ENCODE measurements at places on chromosomes 11 and 22.

DNA sequence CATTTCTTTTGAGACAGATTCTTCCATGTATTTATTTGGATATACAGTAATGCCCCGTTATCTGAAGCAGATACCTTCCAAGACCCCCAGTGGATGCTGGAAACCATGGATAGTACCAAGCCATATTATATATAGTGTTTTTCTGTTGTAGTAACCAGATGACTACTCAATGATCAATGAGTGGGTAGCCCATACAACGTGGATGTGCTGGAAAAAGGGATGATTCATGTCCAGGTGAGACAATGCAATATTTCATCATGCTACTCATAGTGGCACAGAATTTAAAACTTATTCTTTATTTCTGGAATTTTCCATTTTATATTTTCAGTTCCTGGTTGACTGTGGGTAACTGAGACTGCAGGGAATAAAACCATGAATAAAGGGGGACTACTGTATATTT, 427.5 kb downstream of the METTL15 start:
- ATAC-seq, result no peak

- ATAC-seq, result no peak
These were observed 743.8 kb downstream of the NTM start for GRCh38 chr11:132114185-132114584.

GRCh38 chr22:47619631-47620030, 857.2 kb downstream of the TBC1D22A start:
- ATAC-seq, result no peak

DNA sequence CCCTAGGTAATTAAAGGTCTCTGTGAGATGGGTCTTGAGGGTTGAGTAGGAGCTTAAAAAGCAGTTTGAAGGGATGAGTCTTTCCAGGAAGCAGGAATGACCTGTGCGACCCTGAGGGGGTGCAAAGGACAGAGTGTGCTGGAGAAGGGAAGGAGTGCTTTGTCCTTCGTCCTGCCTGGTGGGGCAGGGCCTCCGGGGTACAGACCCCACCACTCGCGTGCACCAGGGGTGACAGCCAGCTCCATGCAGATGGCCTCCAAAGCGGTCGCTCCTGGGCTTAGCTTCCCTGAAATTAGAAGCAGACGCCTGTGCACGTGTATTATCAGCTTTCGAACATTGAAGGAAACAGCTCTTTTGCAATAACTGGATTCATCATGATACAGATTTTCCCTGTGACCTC, 959.8 kb downstream of the BRD1 start:
- ATAC-seq, result no peak

- no peak for ATAC-seq
These were observed 105.3 kb upstream of the FGF3 start for GRCh38 chr11:69924308-69925161.

- ATAC-seq, result no peak
These were observed 51.7 kb upstream of the PAK1 start for GRCh38 chr11:77525455-77526091.

GRCh38 chr11:87304412-87304811, 266.7 kb downstream of the TMEM135 start:
- no peak for ATAC-seq

- no peak for ATAC-seq
These were observed 4.1 kb downstream of the TUB start for GRCh38 chr11:8085011-8085645.

GRCh38 chr11:60834742-60835533, 7.0 kb upstream of the CCDC86 start:
- ATAC-seq, result no peak

GRCh38 chr11:95853138-95853537, 62.8 kb downstream of the CEP57 start:
- ATAC-seq, result no peak

DNA sequence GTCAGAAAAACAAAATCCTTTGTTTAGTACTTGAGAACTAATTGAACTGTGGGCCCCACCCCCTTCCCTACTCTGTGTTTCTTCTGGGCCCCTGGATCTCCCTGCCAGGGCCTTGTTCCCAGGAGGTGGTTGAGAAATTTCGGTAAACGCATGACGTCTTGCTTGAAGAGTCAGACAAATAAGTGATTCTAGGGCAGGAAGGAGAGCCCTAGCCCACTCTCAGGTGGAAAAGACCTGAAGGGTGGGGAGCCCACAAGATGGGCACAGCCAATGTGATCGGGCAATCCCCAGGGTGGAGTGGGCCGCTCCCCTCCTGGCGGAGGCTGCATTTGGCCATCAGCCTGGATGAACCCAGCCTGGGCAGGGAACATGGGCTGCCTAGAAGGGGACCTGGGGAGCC, 16.8 kb upstream of the P2RY2 start:
- no peak for ATAC-seq

DNA sequence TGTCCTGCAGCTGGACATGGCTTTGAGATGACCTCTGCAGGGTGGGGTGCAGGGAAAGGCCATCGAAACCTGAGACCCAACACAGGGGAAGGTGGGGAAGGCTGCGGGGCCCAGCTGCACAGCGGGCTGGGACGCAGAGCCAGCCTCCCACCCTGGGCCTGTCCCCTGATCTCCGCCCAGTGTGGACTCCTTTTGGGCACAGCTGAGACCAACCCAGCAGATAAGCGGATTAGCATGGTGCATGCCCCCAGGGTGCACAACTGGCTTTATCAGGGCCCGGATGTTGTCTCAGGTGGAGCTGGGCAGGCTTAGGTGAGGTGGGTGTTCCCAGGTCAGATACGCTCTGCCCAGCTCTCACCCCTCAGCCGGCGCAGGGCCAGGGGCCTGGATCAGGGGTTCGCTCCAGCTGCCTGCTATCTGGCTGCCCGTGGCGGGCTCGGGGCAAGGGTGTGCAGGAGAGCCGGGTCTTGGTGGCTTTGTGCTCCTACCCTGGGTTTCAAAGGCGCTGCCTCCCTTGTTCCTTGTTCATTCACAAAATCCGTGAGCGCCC, 28.1 kb upstream of the MUC5AC start:
- peak; percentile 6 for ATAC-seq

DNA sequence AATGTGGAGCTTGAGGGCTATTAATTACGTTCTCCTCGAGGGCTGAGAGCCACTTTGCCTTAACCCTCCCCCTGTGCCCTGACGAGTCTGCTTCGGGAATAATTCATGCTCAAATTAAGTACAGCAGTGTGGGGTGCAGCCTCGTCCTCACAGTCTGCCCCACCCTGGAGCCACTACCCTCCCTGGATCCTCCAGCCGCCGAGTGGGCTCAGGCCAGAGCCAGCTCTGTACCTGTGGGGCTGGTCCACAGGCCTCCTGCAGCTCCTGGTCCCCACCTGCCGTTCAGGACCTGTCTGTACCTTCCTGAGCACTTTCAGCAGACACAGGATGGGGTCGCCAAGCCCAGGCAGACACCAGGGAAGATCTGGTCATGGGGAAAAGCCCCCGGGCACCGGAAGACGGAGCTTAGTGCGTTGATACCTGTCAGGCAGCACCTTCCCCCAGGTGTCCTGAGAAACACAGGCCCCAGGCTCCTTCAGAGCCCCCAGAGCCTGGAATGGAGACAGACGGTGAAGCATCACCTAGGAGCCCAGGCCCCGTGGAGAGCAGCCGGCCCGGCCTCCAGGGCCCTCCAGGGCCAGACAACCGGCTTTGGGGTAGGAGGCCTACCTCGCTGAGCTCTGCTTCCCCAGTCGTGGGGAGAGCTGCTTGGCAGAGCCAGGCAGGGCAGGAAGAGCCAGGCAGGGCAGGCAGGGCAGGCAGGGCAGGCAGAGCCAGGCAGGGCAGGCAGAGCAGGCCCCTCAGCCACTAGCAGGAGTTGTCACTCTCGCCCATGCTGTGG, 9.7 kb downstream of the TSPAN32 start:
- no peak for ATAC-seq

- ATAC-seq, result no peak
These were observed 1.1 kb downstream of the OOSP4B start for GRCh38 chr11:60018058-60018457.

- peak; percentile 53 for ATAC-seq
These were observed 6.8 kb upstream of the GGA1 start for GRCh38 chr22:37601540-37602442.

- no peak for ATAC-seq
These were observed 59.4 kb downstream of the RTL6 start for GRCh38 chr22:44438481-44439131.

DNA sequence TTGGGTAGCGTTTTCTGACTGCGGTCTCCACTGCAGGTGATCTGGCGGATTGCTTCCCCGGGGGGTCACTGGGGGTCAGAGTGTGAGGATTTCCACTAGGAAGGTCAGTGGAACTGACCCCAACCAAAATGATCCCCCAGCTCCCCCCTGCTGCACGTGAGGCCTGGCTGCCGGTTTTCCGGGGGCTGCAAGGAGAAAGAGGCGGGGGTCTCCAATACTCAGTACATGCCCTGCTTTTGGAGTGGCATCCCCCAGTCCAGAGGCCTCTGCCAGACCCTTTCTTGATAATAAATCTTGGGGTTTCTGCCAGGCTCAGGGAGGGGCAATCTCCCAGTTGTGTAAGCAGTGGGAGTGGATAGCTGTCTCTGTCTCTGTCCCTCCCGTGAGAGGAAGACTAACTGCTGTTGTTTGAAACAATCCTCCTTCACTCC, 71.5 kb upstream of the RTL6 start:
- no peak for ATAC-seq

GRCh38 chr11:1860108-1860507, 7.2 kb downstream of the LSP1 start:
- no peak for ATAC-seq

- ATAC-seq, result no peak
These were observed 34.0 kb downstream of the HIPK3 start for GRCh38 chr11:33291004-33291777.

GRCh38 chr11:33909150-33909549, 17.3 kb upstream of the LMO2 start:
- ATAC-seq, result no peak

DNA sequence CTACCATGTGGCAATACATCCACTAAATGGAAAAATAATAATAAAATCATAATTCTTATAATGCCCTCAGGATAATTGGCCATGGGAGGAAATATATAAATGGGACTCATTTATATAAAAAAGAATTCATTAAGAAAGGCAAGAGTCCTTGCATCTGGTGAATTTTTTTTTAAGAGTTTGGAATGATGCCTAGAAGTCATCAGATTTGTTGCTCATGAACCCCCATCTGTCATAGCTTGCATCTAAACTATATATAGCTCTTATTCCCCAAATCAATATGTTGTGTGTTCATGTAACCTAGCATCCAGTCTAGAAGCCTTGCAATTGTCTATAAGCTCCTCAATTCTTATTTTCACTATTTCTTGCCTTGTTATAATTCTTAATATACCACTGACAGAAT, 75.9 kb downstream of the CADM1 start:
- ATAC-seq, result no peak

DNA sequence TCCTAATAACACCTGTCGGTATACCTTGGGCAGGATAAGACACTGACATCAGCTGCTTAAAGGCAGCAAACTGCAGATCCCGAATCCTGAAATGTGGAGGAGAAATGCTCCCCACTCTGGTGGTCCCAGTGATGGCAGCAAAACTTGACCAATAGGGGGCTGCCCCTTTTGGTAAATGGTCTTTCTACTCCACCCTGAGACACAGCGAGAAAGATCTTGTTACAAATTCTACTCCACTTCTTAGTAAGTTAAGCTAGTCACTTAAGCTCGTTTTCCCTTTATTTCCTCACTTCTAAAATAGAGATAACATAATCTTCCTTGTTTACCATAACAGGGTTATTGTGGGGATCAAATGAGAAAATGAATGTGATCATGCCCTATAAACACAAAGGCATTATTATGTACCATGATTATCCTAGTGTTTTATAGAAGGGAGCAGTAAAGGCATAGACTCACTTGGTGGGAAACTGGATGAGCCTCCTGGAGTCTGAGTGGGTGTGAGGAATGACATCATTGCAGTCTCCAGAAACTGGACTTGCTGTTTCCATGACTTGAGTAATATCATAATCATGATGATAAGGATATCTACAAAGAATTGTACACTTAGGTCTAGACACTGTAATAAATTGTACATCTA, 50.9 kb downstream of the ENDOD1 start:
- ATAC-seq, result no peak

GRCh38 chr11:2146051-2146450, 6.9 kb upstream of the IGF2 start:
- ATAC-seq, result no peak

DNA sequence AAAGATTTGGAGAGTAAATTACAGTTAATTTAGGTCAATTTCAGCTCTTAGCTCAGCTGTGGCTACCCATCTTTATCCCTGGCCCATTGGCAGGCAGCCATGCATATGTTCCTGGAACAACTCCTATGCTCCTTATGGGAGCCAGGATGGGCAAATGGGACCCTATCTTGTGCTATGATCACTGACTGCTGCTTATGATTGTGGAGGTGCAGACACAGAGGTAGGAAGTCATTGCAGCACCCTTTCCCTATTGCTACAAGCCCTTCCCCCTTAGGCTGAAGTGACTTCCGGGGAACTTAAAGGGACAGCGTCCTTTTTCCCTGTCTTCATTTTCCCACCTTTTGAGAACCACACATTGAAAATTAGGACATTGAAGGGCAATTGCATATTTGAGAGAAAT, 112.7 kb downstream of the FCHSD2 start:
- ATAC-seq, result no peak

- no peak for ATAC-seq
These were observed 110.2 kb upstream of the NAV2 start for GRCh38 chr11:19602406-19602805.

GRCh38 chr22:43570531-43571165, 158.8 kb downstream of the MPPED1 start:
- ATAC-seq, result no peak

- no peak for ATAC-seq
These were observed 259.1 kb upstream of the PLET1 start for GRCh38 chr11:112519751-112520150.

DNA sequence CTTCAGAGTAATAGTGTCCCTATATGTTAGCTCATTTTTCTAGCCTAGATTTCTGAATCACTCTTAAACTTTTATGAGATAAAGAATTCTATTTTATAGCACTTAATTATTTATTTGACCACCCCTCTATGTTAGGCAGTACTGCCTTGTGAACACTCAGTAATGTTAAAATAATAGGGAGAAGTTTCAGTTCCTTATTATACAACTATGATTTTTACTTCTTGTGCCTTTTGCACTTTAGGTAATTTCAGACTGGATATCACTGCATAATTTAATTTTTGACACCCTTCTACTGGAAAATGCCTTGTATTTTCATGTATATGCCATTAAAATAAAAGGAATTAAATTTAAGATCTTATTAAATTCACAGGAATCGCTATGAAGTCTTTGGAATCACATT, 3.1 kb downstream of the BCO2 start:
- peak; percentile 25 for ATAC-seq

GRCh38 chr11:17989306-17989705, 23.5 kb downstream of the SERGEF start:
- ATAC-seq, result no peak

GRCh38 chr22:18075101-18075719, 2.6 kb upstream of the PEX26 start:
- no peak for ATAC-seq

- no peak for ATAC-seq
These were observed 128.0 kb upstream of the ANO1 start for GRCh38 chr11:69950120-69950519.
